COLO829 (cell line): ENCODE measurements at places on chromosomes 13 and 19.

DNA sequence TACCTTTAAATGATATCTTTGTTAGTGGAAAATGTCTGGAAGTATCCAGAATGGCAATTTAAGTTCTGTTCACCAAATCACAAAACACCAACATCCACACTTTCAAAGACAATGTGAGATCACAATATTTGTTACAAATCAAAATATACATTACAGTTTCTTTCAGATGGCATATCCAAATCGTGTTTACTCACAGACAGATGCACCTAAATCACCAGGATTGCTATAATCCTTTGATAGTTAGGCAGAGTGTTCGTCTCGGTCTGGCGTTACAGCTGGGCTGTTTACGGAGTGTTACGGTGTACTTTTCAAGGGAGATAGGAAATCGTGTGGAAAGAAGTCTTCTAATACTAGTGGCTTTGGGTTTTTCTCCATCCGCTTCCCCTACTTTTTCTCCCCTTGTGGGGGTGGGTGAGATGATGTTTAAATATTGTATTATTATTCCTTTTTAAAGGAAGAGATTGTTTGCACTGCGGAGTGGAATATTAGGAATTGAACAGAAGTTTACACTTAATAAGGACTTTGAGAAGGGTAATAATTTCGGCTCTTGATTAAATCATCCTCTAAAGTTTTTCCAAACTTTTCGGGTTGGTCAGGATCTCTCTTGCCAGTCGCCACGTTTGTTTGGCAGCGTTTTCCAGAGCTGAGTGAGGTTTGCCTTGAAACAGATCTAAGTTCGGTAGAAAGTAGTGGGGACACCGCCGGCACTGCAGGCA is 1.8 kb downstream of the MAB21L1 start:
- DNase-seq = no peak

DNA sequence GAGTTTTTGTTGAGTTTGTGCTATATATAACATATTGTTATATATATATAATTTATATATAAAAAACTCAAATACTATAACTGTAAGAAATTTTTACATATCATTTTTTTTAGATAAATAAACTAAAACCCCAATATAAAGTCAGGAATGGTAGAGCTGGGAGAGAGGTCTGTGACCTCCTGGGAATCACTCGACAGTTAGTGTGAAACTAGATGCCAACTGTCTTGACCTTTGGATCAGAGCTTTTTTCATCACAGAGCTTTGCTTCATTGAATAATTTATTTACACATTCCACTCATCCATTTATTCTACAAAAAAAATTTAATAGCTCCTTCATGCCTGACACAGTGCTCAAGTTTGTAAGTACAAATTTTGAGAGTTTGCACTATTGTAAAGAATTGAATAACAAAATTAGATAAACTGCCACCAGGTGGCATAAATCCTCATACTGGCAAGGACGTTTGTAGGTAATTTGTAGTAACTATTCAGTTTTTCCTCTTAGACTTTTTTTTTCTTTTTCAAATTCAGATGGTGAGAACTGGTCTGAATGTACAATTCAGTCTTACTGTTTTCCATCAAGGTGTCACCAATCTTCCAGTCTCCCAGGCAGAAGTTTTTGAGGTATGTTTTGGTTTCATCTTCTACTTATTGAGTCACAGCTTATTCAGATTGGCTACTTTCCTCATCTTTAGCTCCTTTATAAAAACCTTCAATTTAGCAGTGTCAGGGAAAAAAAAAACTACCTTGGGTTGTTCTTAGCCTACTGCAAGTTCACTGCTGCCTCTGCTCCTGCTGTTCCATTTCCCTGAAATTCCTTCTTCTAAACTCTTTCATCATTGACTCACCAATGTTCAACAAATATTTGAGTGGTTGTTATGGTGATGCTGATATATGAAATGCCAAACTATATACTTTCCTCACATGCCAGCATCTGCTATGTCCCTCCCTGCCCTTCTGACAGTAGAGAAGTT is 28.7 kb downstream of the LACC1 start:
- peak; percentile 17 for DNase-seq

DNA sequence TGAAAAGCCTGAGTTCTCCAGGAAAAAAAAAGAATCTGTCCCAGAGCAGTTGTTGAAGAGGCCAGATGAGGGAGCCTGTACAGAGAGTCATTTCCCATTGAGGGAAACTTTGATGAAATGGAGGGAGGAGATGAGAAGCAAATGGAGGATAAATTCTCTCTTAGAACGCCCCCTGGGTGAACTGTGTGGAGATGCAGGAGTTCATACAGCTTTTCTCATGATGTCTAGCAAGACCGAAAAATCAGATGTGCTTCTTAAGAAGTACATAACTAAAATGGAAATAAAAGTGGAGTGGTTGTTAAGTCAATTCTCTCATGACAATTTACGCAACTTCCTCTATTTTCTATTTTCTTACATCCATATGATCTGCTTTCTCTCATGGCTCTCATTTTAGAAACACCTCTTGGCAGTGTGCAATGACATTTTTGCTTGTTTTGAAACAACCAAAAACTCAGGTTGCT is 1263.1 kb downstream of the PCDH9 start:
- DNase-seq = peak; percentile 9

- DNase-seq = no peak
Measured at GRCh38 chr19:13037161-13037560, 41.9 kb downstream of the NFIX start.

- DNase-seq = no peak
Measured at GRCh38 chr19:11814700-11815035, 595 bp downstream of the ZNF440 start.

GRCh38 chr13:44086389-44086788 is 206.7 kb downstream of the LACC1 start:
- no peak for DNase-seq

GRCh38 chr19:12757544-12758274 is 6.1 kb downstream of the BEST2 start:
- DNase-seq = peak; percentile 54

DNA sequence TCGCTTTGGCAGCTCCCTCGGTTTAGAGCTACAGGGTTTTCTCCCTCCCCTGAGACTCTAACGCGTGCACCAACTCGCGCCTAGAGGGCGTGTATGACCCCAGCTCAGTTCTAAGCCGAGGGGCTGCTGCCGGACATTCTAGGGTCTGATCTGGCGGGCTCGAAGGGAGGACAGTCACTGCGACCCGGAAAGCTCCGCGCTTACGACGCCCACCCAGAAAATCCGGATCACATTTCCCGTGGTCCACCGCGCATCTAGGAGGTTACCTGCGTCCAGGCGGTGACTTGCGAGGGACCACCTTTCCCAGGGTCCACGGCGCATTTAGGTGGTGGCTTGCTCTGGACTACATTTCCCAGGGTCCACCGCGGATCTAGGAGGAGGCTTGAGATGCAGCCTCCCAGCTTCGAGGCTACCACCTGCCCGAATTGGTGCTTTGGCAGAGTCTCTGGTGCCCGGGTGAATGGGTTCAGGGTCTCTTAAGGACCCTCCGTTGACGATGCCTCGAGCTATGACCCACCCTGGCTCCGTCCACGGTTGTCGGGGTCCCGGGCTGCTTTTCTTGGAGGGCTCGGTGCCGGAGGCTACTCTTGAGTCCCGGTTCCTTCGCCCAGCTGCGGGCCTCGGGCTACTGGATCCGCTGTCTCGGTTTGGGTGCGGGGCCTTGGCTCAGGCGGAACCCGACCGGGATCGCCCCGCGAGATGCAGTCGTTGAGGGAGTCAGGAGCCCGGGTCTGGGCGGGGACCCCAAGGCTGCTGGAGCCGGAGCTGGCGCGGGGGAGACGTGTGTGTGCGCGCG is 30.5 kb downstream of the ZNF146 start:
- DNase-seq = no peak

DNA sequence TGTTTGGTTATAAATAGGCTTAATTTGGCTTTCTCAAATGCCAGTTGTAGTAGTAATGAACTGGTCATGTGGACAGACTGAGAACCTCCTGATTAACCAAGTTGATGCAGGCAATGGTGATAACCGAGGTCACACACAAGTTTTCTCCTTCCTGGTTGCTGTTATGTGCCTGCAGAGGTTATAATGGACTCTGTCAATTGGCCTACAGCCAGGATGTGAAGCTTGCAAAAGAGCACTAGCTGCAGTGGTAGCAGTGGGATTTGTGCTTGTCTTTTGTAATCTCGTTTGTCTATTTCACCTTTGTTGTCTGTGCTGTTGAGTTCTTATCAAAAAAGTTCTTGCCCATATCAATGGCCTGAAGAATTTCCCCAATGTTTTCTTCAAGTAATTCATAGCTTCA is 20.6 kb downstream of the OR10H3 start:
- no peak for DNase-seq

DNA sequence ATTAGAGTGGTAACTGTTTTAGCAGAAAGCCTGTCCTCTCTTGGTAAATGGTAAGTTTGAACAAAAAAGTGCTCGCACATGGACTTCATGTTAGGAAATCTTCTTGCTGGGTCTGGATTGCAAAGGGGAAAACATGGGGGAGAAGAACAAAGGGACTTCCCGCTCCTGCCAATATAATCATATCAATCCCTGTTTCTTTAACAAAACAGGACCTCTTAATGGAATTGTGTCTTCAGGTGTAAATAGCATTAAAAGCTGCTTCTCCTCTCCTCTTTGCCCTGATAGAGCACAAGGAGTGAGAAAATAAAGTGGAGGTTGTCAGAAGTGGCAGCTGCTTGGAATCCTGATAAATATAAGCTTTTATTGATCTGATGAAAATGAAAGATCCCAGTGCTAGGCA is 20.4 kb upstream of the ZNF536 start:
- DNase-seq = no peak

- no peak for DNase-seq
Measured at GRCh38 chr19:20503476-20503875, 62.1 kb downstream of the ZNF737 start.

- DNase-seq = peak; percentile 35
Measured at GRCh38 chr13:38872693-38873092, 117.9 kb downstream of the STOML3 start.

DNA sequence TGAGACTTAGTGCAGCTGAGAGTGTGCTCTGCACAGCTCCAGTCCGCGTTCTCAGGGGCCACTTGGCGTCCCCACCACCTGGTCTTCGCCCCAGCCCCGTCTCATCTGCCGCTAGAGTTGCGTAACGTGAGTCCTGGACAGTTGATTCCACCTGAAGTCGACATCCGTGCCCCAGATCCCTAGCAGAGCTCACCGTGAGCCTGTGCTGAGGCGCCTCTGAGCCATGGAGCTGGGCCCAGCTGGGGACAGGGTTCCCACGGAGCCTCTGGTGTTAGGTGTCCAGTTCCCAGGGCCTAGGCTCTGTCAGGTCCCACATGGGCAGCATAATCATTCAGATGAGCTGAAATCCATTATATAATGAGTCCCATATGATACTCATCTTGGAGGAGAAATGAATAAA is 147.1 kb upstream of the SOX1 start:
- DNase-seq = no peak

DNA sequence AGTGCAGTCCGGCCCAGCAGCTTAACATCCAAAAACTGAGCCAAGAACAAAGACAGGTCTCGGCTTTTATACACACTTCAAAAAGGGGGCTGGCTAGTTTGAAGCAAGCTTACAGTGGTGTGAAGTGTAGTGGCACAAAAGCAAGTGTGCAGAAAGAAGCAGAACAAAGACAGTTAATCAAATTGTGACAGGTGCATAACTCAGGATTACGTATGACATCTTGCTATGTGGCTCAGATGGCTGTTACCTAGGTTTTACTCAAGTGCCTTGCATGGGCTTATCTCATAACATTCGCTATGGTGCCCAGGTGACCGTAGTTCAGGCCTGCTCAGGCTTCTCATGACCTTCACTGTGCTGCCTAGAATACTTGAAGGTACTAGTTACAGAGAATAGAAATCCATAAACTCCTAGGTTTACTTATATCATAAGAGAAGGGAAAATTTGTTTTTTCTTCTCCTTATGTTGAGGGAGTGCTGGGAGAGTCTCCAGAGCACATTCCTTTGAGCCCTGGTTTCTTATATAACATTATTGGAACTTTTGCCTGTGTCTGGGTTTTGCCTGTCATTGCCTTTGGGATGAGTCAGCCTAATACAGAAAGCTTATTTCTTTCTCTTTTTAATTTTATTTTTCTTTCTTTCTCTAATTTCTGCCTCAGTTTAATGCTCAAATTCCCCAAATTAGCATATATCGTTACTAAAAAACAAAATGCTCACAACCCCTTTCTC is 1629.1 kb upstream of the PCDH20 start:
- no peak for DNase-seq

DNA sequence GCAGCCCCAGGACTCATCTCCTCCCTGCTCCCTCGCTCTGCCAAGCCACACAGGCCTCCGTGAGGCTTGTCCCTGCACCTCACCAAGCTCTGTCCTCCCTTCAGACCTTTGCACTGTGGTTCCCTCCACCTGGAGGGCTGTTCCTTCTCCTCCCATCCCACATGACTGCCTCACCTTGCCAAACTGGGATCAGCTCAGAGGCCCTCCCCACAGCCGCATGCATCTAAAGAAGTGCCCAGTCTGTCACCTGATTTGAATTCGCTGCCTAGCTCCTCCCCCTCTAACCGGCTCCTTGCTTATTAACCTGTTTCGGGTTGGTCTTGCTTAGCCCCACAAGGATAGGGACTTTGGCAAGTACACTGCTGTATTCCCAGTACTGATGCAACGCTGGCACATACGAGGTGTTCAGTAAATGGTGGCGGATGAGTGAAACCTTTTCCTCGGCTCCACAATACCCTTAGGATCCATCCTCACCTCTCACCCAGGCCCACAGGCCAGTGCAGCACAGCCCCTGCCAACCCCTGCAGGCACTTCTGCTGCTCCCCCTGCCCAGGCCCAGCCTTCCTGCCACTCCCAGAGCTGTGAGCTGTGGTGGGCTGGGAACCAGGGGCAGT is 4.4 kb downstream of the AKT2 start:
- no peak for DNase-seq

DNA sequence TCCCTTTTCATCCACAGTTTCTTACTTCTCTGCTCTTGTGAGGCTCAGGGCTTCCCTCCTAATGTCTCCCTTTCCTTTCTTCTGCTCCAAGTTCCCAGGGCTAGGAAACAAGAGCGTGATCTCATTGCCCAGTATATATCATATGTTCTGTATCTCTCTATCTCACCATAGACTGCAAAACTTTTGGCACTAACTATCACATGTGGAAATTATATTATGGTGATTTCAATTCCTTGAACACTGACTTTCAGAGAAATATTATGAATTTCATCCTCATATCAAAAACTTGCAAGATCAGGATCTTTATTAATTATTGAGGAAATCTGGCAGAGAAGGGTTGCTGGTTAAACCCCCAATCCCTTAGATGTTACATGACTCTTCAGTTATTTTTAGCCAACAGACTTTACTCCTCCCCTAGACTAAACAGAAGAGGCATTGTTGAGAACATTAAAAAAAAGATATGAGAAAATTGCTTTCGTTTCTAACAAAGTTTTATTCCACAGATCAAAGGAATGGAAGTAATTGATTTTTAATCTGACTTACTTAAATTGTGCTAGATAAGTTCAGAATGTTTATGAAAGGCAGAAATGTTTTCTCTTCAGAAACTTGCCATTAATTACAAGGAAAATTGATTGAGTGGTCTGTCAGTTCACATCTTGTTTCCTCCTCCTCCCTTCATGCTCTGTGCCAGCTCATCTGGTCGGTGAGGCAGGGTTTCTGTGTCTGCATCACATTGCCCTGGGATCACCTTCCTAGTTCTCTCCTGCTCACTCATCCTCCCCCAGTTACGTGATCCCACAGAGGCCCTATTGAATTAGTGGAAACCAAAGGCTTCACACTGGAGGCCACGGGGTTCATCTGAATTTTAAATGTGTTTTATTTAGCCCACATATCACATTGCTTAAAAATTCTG is 378.5 kb downstream of the LMO7 start:
- peak; percentile 48 for DNase-seq
